ENCODE measurements at places on chromosomes 11 and 22.

GRCh38 chr11:19715373-19715772 is 2.7 kb downstream of the NAV2 start:
- no peak for DNase-seq

- no peak for DNase-seq
Observed at GRCh38 chr11:83166193-83166866, 9.4 kb downstream of the PCF11 start.

DNA sequence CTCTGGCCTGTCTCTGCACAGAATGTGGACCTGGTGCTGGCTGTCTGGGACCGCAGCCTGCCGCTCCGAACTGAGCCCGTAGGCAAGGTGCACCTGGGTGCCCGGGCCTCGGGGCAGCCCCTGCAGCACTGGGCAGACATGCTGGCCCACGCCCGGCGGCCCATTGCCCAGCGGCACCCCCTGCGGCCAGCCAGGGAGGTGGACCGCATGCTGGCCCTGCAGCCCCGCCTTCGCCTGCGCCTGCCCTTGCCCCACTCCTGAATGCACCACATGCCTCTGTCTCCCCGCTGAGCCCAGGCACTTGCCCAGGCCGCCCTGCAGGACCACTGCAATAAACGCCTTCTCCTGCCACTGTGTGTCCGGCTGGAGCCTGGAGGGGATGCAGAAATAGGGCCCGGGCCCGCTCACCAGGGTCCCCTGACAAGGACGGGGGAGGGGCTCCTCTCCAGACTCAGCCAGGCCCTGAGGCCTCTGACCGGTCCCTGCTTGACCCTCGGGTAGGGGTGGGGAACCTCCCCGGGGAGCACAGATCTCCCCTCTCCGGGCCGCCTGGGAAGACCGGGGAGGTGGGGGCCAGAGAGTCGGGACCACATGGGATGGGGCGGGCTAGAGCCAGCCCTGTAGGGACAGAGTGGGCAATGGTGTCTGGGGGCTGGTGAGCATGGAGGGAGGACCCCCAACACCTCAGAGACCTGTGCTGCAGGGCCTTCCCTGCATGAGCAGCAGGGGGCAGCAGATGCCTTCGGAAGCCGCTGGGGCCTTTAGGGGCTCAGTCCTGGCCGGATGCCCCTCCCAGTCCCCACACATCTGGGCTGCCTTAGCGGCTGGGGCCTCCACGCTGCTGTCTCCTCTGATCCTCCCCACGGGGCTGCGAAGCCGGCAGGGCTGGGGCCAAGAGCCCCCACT is 1.4 kb upstream of the TNNI2 start:
- no peak for DNase-seq

GRCh38 chr11:119515771-119516400 is 92.9 kb upstream of the THY1 start:
- DNase-seq = no peak

GRCh38 chr11:35214792-35215193 is 75.8 kb downstream of the CD44 start:
- DNase-seq = no peak

DNA sequence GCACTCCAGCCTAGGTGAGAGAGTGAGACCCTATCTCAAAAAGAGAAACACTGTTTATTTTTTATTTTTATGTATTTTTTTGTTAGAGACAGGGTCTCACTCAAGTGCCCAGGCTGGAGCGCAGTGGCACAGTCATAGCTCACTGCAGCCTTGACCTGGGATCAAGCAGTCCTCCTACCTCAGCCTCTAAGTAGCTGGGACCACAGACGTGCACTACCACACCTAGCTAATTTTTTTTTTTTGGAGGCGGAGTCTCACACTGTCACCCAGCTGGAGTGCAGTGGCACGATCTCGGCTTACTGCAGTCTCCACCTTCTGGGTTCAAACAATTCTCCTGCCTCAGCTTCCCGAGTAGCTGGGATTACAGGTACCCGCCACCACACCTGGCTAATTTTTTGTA is 6.4 kb downstream of the RBX1 start:
- no peak for DNase-seq

DNA sequence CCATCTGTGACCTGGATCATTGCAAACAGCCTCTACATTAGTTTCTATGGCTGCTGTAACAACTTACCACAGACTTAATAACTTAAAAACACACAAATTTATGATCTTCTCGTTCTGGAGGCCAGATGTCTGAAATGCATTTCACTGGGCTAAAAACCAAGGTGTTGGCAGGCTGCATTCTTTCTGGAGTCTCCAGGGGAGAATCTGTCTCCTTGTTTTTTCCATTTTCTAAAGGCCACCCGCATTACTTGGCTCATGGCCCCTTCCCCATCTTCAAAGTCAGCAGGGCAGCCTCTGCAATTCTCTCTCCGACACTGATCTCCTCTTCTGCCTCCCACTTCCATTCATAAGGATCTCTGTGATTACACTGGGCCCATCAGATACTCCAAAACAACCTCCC is 11.6 kb downstream of the SCGB1A1 start:
- DNase-seq = no peak

- peak; percentile 32 for DNase-seq
Observed at GRCh38 chr11:108967571-108967970, 302.7 kb downstream of the DDX10 start.

GRCh38 chr11:3669742-3670183 is 1.4 kb downstream of the CHRNA10 start:
- DNase-seq = no peak

DNA sequence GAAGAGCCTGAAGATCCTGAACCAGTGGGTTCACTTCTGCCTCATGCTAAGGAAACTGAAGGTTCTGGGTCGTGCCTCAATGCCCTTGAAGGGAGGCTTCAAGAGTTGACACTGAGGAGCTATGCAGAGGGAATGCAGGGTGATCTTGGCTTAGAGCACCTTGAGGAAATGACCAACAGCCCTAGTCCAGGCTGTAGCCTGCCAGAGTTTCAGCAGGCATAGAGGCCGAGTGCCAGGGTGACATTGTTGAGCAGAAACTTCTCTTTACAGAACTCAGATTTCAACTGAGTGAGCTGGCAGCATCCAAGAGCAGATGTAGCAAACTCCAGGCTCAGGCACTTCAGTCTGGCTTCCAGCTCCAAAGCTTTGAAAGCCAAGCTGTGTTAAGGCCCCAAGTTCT is 23.1 kb upstream of the CAPRIN1 start:
- no peak for DNase-seq

GRCh38 chr22:49961005-49961600 is 531 bp downstream of the PIM3 start:
- DNase-seq = no peak

- no peak for DNase-seq
Observed at GRCh38 chr11:8177136-8177535, 8.3 kb upstream of the RIC3 start.

DNA sequence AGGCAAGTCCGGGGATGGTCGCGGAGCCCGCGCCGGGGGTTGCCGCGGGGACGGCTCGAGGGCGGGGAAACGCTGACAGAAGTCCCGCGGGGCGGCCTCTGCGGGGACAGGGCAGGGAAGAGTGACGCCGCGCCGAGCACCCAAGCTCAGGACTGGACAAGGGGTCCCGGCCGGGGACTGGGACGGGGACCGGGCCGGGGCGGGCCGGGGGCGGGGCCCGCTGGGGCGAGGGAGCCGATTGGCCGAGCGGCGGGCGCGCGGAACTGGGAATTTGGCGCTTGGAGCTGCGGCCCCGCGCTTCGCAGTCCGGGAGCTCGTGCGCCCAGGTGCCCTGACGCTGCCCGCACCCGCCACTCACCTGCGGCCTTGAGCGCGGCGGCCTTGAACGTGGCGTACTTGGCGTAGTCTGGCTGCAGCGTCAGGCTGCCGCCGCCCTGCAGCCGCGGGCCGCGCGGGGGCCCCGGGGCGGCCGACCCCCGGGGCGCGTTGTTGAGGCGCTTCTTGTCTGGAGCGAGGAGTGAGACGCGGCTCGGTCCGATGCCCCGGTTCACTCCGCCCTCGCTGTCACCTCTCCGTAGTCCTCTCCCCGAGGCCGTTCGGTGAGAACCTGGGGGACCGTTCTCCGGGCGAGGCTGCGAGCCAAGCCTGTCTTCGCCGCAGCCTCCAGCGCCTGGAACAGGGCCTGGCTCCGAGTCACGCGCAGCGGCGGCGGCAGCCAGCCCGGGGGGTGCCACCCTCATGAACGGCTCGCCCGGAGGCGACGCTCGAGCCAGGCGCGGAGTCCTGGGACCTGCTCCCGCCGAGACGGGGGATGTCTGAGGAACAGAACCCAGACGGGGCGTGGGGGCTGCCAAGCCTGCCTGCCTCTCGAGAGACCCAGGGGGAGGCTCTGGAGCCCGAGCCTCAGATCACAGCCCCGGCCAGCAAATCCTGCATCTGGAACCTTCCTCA is 4.5 kb downstream of the SHISA8 start:
- no peak for DNase-seq

Data from NCI-H2029 treated with DMSO at 0.1 percent for 48 hours (cell line).